Retina (tissue), 1 donor: ENCODE measurements at places on chromosomes 6 and 20.

GRCh38 chr6:125102411-125102810, 51.2 kb upstream of the TPD52L1 start:
- no peak for DNase-seq

DNA sequence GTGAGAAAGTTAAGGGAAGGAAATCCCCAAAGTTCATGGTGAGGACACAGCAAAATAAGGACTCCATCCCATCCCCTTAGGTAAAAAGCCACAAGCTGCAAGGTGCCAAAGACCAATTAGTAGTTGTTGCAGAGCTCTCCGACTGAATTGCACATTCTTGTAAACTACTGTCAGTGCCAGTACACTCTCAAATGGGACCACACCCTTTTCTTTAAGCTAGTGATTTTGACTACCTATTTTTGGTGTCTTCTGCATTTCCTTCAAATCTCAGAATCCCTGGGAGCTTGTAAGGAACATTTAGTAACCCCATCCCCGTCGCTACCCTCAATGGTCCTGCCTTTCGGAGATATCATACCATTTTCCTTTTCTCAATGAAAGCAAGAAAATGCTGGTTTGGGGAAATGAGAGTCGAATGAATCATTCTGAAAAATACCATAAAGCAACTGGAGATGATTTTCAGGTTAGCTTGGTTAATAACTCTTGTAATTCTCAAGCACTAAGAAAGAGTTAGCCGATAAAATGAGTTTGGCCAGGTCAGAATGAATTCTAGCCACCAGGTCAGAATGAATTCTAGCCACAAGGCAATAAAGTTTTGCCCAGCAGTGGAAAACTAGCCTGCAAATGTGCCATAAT, 5.2 kb upstream of the HMGN3 start:
- DNase-seq = no peak

DNA sequence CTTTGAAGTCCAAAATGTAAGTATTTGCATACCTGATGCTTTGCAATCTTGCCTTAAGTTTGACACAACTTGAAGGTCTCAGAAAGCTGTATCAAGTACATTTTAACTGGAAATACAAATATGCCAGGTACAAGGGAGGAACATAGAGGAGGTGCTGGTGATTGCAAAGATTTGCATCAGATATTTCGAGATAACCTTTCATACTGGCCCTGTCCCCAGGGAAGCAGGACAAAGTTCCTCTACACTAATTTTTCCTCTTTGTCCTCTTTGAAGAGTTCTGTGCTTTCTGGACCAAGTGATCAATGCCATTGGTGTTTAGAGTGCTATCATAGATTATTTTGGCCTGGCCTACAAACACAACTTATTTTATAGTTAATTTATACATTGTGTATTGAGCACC, 686.1 kb downstream of the HACE1 start:
- DNase-seq = no peak

- no peak for DNase-seq
Measured at GRCh38 chr6:90895299-90896074, 308.6 kb upstream of the MAP3K7 start.

DNA sequence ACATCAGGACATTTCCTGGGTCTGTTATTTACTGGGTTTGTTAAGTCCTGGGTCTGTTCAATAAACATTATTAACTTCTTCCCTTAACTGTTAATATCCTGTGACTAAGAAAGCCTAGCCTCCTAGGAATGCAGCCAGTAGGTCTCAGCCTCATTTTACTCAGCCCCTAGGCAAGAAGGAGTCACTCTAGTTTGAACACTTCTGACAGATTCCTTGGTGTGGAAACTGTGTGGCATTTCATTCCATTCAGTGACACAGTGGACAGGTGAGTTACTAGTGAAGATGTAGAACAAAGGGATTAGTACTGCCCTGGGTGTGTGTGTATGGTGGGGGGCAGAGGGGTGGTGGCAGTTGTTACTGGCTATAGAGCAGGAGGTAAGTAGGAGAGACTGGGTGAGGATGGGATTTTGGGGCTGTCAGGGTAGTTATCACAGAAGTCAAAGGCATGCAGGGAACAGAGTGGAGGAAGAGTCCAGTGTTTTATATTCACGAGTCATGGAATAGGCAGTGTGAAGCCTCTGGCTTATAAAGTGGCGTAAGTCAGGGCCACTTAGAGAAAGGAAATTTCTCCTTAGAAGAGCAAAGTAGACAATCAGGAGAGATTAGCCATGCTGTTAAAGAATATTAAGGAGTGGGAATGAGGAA, 28.4 kb downstream of the RNF182 start:
- no peak for DNase-seq

DNA sequence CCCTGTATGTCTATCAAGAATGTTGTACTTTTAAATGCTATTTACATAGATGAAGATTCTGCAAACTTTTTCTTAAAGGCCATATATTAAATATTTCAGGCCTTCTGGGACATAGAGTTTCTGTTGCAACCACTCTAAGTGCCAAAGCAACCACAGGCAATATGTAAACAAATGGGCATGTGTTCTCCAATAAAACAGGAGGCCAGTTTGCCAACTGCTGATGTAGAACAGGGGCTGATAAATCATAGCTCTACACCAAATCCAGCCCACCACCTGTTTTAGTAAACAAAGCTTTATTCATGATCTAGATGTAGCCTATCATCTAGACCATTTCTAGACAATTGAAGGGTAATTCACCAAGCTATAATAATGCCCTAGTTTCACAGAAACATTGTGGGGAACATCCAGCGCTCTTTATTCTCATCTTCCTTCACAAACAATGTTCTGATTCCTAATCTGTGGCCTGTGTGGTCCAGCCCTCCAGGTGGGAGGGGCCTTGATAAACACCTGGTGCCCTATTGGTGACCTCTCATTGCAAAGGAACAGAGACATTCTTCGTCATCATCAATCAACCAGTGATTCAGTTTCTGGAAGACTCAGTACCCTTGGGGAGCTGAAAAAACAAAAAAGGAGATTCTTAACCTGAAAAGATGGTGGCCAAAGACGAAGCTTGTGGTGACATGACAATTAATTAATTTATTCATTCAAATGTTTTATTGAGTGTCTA, 80.2 kb downstream of the PREP start:
- no peak for DNase-seq

DNA sequence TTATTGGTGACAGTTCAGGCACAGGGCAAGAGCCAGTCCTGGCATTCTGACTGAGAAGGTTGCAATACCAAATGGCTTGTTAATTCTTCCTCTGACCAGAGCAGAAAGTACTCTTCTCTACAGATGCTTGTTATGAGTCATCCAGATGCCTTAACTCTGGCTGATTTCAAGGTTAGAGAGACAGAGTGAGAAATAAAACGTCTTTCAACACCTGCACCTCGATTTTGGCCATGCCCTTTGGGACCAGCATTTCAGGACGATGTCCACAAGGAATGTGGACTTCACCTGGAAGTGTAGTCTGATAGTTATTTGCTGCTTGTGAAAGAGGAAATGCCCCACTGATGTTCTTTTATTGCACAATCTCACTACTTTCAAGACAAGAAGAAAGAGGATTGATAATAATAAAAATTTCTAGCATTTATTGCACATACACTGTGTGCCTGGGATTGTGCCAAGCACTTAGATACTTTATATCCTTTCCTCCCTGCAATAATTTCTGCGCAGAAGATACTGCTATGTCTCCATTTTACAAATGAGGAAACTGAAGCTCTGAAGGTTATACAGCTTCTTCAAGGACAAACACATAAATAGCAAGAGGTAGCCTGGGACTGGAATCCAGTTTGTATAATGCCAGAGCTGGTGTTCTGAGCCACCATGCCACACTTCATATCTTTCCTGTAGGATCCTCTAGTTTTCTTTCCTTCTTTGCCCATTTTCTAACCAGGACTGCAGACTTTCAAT, 33.5 kb upstream of the MCM3 start:
- no peak for DNase-seq

GRCh38 chr6:45094831-45095230, 233.3 kb upstream of the RUNX2 start:
- DNase-seq = no peak

- no peak for DNase-seq
Measured at GRCh38 chr6:108744996-108745395, 103.2 kb upstream of the ARMC2 start.

GRCh38 chr6:36749829-36750489, 52.3 kb downstream of the RAB44 start:
- DNase-seq = no peak

GRCh38 chr6:42199106-42199981, 4.6 kb upstream of the GUCA1B start:
- no peak for DNase-seq

DNA sequence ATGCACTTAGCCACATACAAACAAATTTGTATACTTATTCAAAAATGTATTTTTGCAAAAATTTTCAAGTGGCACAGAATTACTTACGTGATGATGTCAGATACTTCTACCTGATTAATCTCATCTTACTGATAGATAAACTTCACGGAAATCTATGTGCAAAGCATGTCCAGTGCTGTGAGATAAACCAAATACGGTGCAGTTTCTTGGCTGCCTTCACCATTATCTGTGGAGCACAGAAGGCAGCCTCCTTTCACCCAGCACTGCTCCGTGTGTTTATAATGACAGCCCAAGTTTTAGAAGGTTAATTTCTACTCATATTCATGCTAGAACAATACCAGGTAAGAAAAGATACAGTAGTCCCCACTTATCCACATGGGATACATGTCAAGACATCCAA, 59.0 kb upstream of the PDE10A start:
- no peak for DNase-seq

- no peak for DNase-seq
Measured at GRCh38 chr20:62533591-62534495, 58.0 kb upstream of the GATA5 start.
